GM12891 (cell line): ENCODE measurements at places on chromosomes 6 and 20.

- no peak for DNase-seq
Measured at GRCh38 chr20:39897058-39897457, 792.0 kb downstream of the MAFB start.

DNA sequence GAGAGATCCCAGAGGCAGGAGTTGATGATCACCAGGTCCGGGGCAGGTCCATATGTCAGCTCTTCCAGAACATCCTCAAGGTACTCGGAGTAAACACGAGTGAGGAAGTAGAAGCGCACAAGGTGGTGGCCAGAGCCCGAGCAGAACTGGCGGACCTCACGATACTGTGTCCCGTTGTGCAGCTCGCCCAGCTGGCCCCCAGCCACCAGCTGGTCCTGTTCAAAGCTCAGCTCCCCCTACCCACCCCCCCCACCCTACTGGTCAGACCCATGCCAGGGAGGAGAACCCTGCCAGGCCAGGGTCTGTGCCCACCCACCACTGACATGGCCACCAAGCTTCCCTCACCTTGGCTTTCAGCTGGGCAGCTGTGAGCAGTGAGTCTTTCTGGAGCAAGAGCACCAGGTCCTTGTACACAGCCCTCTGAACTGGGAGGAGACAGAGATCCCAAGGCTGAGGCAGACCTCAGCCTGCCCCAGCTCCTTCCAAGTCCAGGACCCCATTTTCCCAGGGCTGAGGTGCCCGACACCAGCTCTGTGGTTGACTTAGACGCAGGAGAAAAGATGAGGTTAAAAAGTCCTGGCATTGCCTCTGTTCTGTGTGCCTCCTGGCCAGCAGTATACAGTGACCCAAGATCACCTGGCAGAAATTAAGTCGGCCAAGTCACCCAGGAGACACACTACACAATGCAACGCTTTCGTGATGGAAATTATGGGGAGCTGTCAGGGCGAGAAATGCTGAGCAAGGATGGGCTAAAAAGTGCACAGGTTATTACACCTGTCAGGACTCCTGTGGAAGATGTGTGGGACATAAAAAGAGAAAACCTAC, 1.4 kb downstream of the PCED1A start:
- no peak for DNase-seq

DNA sequence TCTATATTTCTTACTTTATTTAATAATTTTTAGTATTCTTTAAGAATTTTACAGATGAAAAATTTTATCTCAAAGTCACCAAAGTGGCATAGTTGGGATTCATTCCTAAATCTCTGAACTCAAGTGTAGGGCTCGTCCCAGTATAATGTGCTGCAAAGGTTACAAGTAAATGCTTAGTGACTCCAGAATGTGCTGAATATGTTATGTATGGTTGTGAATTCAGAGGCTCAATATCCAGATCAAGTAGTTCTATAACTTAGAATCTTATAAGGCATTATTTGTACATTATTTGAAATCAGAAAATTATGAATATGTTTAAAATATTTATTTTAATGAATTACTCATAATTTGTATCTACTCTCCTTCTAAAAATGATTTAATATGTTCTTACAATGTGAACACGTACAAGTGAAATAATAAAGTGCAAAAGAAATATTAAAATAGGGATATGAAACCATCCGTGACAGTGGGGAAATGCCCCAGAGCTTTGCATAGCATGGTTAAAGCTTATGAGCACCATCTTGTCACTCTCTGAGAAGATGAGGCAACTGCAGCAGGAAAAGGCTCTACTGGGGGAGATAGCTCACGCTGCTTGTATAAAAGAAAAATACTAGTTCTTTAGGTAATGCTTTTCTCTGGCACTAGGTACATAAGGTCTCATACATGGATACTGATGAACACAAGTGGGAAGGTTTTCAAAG, 259.0 kb downstream of the FOXC1 start:
- no peak for DNase-seq

DNA sequence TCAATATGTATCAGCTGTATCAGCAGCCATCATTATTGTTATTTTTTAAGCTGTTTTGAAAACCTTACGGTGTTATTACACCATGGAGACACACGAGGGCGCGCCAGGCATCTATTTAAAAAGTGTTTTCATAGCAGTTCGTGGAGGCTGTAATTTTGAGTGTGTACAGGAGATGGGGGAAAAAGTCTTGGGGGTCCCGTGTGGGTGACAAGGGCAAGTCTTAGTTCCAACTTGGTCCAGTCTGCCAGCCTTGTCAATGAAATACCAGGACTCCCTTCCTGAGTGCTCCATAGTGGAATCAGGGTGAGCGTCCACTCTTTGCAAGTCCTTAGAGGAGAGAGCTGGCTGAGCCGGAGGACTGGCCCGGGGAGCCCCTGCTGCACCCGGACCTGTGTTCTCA, 43.3 kb downstream of the SLC2A10 start:
- peak; percentile 25 for DNase-seq

GRCh38 chr6:169005166-169005565, 248.5 kb downstream of the THBS2 start:
- no peak for DNase-seq

GRCh38 chr6:93083337-93084230, 335.8 kb downstream of the EPHA7 start:
- DNase-seq: no peak
